ENCODE measurements at places on chromosomes 16 and 17. TPM values are rescaled to one million over a fixed set of nuclear protein-coding genes. Genes with fewer than 3 reads are reported as not detected.

GRCh38 chr17:59651346-59651745 is 31.7 kb downstream of the CLTC start:
- DNase-seq, result no peak

GRCh38 chr17:49979748-49980479 is 10.9 kb downstream of the DLX4 start:
- no peak for DNase-seq

- no peak for DNase-seq
Measured at GRCh38 chr17:50902372-50903353, 36.5 kb upstream of the TOB1 start.

DNA sequence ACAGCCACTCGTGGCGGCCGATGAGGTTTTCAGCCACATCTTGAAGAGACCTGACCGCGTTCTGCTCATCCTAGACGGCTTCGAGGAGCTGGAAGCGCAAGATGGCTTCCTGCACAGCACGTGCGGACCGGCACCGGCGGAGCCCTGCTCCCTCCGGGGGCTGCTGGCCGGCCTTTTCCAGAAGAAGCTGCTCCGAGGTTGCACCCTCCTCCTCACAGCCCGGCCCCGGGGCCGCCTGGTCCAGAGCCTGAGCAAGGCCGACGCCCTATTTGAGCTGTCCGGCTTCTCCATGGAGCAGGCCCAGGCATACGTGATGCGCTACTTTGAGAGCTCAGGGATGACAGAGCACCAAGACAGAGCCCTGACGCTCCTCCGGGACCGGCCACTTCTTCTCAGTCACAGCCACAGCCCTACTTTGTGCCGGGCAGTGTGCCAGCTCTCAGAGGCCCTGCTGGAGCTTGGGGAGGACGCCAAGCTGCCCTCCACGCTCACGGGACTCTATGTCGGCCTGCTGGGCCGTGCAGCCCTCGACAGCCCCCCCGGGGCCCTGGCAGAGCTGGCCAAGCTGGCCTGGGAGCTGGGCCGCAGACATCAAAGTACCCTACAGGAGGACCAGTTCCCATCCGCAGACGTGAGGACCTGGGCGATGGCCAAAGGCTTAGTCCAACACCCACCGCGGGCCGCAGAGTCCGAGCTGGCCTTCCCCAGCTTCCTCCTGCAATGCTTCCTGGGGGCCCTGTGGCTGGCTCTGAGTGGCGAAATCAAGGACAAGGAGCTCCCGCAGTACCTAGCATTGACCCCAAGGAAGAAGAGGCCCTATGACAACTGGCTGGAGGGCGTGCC is 30.1 kb downstream of the CIITA start:
- no peak for DNase-seq

- peak; percentile 96 for DNase-seq
Measured at GRCh38 chr17:44324571-44325275, at the start of gene SLC25A39. Gene SLC25A39, minus strand, starts transcription at chr17:44324823. Its CDS starts 1,261 bp downstream, at chr17:44323562.

GRCh38 chr17:50472286-50472685 is 3.6 kb upstream of the CHAD start:
- no peak for DNase-seq

GRCh38 chr17:66469890-66470289 is 167.5 kb downstream of the PRKCA start:
- DNase-seq, result no peak

DNA sequence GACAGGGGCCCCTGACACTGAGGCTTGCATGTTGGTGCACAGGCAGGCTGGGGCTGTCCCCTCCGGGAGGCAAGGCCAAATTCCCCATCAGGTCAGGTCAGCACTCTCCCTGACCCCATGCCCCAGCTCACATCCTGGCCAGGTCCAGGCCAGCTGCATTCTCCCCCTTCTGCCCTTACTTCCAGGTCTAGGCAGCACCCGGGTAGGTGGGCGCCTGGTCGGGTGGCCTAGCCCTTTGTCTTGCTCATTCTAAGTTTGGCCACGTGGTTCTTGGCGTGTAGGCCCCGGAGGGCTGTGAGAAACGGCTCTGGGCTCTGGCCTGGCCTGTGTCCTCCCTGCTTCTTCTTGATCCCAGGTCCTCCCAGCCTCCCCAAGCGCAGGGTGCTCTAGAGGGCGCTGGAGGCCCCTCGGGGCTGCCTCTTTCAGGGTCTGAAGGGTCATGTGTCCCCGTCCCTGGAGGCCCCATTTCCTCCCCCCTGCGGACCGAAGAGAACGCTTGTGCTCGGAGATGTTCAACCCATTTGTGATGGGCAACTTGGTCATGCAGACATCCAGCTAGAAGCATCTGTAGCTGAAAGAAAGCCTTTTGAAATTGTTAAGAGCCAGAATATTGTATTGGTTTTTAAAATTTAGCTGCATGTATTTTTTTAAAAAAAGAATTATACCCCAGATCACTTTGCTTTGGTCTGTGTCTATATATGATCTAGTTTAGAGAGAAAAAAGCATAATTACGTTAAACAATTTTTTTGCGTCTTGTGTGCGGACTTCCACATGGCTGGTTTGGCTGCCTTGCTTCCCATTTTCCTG is 6.7 kb downstream of the BAHCC1 start:
- no peak for DNase-seq

DNA sequence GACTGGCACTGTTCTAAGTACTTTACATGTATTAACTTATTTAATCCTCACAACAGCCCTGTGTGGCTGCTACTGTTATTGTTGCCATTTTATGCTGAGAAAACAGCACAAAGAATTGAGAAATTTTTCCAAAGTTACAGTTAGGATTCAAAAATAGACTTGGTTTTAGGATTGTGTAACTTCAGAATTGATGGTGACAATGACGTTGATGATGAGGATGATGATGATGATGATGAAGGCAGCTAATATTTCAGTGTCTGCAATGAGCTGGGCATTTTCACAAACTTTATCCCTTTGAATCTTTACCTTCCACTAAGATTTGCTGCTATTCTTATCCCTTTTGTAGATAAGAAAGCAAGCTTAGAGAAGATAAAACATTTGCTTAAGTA is 22.1 kb downstream of the PRKCB start:
- no peak for DNase-seq

- no peak for DNase-seq
Measured at GRCh38 chr16:88698646-88699045, 7.6 kb downstream of the RNF166 start.

- no peak for DNase-seq
Measured at GRCh38 chr17:54172096-54172984, 349.6 kb downstream of the KIF2B start.

- no peak for DNase-seq
Measured at GRCh38 chr17:20315821-20316220, 151.5 kb downstream of the LGALS9B start.

DNA sequence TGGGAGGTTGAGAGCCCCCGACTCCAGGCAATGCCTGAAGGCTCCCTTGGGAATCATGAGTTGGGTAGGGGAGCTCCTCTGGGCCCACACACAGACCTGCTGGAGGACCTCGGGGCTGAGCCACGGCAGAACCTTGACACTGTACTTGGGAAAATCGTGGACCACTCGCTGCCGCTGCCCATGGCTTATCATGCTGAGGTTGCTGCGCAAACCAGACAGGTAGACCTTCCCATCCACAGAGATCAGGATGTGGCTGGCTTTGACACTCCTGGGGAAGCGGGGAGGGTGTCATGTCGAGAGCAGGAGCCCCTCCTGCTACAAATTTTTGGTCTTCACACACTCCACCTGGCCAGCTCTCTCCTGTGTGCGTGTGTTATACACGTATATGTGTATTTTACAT is 7.2 kb upstream of the LIMD2 start:
- DNase-seq, result no peak

DNA sequence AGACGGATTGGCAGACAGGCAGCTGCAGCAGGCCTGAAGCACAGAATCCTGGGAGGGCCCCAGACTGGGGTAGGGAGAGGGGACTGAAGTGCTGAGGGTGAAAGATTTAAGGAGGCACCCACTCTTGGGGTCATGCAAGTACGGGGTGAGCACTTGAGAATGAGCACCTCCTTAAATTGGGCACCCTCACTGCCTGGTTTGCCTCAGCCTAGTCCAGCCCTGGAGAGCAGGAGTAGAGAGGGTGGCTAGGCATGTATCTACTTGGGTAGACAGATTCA is 154.1 kb upstream of the CDC42EP4 start:
- no peak for DNase-seq

GRCh38 chr17:1989135-1989534 is 36.0 kb downstream of the RTN4RL1 start:
- no peak for DNase-seq

DNA sequence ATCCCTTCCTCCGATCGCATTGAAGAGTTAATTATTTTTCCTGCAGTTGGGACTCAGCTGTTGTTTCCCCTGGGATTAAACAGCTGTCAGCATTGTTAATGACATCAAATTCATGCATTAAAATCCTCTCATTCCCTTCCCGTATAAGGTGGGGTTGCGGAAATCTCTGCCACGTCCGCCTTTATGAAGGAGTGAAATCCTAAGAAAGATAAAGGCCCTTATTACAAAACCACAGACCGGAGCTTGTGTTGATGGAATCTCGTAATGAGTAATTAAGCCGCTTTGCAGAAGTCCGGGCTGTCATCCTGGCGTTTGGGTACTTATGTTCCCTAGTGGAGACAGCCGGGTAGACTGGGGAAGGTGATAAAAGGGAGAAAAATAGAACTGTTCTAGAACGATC is 627.6 kb downstream of the MAF start:
- DNase-seq, result no peak

GRCh38 chr17:49520386-49521087 is 25.4 kb downstream of the NGFR start:
- DNase-seq, result no peak

DNA sequence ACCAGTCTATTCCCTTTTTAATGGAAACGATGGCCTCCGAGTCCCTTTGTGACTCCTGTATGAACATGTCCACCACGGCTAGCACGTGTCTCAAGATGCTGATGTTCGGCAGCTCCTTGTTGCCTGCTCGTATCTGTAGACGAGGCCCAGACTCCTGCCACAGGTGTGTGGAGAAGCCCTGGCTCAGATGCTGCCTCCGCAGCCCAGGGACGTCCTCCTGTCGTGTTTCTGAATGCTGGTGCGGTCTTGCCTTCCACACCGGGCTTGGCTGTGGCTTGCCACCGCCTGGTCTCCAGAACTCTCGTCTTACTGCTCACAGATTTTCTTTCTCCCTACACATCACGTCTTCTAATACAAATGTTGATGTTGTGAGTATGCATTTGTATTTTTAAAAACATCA is 17.0 kb downstream of the FOXF1 start:
- no peak for DNase-seq

DNA sequence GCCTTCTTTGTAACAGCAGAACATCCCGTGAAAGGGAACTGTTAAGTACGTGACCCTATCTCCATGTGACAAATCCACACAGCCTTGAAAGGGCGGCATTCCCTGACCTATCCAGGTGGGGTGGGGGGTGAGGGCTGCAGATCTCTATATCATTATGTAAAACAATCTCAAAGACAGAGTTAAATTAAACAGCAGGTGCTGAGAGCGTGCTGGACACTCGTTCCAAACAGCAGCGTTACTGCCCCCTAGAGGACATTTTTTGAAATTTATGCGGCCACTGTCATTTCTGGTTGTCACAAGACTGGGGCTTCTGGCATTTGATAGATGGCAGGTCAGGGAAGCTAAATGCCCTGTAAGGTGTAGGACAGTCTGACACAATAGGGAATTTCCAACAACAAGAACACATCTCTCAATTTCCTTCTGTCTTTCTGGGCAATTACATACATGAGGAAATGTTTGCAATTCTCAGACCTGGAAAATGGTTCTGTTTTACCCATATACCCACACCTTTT is 6.7 kb upstream of the SLC25A39 start:
- no peak for DNase-seq

- DNase-seq, result no peak
Measured at GRCh38 chr17:40095944-40096791, 4.2 kb downstream of the NR1D1 start.

GRCh38 chr16:23301251-23302044 is 654 bp upstream of the SCNN1B start:
- no peak for DNase-seq

DNA sequence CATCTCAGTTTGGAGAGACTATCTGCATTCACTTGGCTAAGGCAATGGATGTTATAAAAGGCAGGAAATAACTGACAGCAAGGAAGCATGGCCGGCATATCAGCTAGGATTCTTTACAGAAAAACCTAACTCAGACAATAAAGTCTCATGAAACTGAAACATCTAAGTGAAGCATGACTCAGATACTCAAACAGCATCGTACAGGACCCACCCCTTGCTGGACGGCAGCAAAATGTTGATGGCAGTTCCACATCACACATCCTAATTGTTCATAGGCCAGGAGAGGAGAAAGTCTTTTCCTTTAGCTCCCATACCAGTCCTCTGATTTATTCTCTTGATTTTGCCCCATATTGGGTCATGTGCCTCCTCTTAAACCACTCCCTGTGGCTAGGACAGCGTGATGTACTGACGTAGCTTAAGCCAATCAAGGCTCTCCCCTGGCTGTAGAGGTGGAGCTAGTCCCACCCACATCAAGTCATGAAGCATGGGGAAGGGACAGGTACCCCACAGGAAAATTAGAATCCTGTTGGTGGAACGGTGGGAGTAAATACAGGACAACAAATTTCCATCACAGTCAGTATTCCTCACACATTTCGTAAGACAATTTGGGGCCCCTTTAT is 178.9 kb downstream of the IRX3 start:
- no peak for DNase-seq

- DNase-seq, result no peak
Measured at GRCh38 chr16:65010125-65010524, 111.7 kb downstream of the CDH11 start.

GRCh38 chr17:12664894-12665262 is 812 bp upstream of the MYOCD start:
- no peak for DNase-seq

GRCh38 chr16:66256919-66257318 is 109.6 kb upstream of the CDH5 start:
- DNase-seq, result no peak

GRCh38 chr17:8925141-8925540 is 40.4 kb downstream of the PIK3R5 start:
- DNase-seq, result no peak

DNA sequence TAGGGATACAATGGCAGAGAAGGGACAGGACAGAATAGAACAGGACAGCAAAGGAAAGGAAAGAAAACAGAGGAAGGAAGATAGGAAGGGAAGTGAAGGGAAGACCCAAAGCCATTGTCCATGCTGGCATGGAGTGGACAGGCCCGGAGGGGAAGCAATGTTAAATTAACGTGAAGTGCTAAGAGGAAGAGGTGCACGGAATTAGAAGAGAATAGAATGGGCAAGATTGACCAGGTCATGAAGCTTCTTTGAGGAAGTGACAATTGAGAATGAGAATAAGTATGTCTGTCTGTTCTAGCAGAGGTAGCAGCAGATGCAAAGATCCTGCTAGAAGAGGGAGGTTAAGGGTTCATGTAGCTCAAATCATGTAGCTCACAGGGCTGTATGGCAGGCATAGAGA is 117.2 kb downstream of the MAF start:
- no peak for DNase-seq

GRCh38 chr17:18332909-18333489 is 17.9 kb downstream of the SMCR8 start:
- DNase-seq, result no peak

The DLX4 gene
- total RNA-seq, result not detected

The HEATR3 gene
- 14.5 TPM for total RNA-seq

The CSH2 gene
- not detected for total RNA-seq

The QRICH2 gene
- 1.0 TPM for total RNA-seq

The DHRS7C gene
- not detected for total RNA-seq

The LPO gene
- total RNA-seq, result not detected

The ARHGDIG gene
- total RNA-seq, result not detected

The CD7 gene
- total RNA-seq, result 1.6 TPM

The CDR2 gene
- 15.8 TPM for total RNA-seq

The KRTAP4-16 gene
- total RNA-seq, result not detected

The COX6A2 gene
- not detected for total RNA-seq

The KCNH6 gene
- total RNA-seq, result not detected

The PABPN1L gene
- not detected for total RNA-seq

The CBX8 gene
- total RNA-seq, result 1.5 TPM

The AOC3 gene
- total RNA-seq, result 5.6 TPM

The ABCA3 gene
- total RNA-seq, result 2.9 TPM

The NOL3 gene
- total RNA-seq, result 21.5 TPM
